Dorsolateral prefrontal cortex (tissue), 122 donors: ENCODE measurements at places on chromosomes 6 and 20. TPM values are rescaled to one million over a fixed set of nuclear protein-coding genes. Genes with fewer than 3 reads are reported as not detected.

COX4I2 gene
- total RNA-seq: 2.3 TPM

UNC5CL gene
- total RNA-seq: 0.32 TPM

PRSS35 gene
- total RNA-seq: 2.2 TPM

FGD2 gene
- 17.6 TPM for total RNA-seq

SNAP25 gene
- total RNA-seq: 2,214 TPM

DNA sequence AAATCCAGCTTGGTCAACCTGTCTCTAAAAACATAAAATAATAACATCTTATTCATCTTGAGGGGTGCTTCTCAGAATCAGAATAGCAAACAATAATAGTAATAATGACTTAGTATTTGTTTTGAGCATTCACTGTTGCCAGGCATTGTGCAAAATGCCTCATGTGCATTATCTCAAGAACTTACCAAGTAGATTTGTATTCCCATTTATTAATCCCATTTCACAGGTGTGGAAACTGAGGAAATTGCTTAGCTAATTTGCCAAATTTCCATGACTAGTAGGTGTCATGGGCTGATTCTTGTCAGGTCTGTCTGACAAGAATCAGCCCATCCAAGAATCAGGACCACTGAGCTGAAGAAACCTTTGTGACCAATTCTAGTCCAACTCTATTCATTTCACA is 5.5 kb downstream of the TTBK1 start:
- no peak for DNase-seq

GRCh38 chr20:1538655-1539054 is 18.9 kb downstream of the SIRPD start:
- no peak for DNase-seq

DNA sequence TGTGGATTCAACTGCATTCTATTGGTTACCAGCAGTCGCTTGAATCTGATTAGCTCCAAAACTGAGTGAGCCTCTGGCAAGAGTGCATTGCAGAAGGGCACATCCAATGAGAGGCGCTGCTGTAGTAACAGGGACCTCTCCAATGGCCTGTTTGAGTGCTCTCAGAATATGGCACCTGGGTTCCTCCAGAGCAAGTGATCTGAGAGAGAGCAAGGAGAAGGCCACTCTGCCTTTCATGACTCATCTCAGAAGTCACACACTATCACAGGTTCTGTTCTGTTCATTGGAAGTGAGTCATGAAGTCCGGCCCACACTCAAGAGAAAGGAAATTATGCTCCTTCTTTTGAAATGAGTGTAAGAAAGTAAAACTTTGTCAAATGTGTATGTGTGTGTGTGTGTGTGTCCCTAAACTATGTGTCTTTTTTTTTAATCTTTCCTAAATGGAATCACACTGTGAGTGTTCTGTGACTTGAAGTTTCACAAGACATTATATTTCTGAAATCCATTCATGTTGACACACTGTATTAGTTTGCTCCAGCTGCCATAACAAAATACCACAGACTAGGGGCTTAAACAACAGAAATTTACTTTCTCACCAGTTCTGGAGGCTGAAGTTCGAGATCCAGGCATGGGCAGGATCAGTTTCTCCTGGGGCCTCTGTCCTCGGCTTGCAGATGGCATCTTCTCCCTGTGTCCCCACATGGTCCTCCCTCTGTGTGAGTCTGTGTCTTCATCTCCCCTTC is 138.3 kb upstream of the CDYL start:
- DNase-seq: no peak

DNA sequence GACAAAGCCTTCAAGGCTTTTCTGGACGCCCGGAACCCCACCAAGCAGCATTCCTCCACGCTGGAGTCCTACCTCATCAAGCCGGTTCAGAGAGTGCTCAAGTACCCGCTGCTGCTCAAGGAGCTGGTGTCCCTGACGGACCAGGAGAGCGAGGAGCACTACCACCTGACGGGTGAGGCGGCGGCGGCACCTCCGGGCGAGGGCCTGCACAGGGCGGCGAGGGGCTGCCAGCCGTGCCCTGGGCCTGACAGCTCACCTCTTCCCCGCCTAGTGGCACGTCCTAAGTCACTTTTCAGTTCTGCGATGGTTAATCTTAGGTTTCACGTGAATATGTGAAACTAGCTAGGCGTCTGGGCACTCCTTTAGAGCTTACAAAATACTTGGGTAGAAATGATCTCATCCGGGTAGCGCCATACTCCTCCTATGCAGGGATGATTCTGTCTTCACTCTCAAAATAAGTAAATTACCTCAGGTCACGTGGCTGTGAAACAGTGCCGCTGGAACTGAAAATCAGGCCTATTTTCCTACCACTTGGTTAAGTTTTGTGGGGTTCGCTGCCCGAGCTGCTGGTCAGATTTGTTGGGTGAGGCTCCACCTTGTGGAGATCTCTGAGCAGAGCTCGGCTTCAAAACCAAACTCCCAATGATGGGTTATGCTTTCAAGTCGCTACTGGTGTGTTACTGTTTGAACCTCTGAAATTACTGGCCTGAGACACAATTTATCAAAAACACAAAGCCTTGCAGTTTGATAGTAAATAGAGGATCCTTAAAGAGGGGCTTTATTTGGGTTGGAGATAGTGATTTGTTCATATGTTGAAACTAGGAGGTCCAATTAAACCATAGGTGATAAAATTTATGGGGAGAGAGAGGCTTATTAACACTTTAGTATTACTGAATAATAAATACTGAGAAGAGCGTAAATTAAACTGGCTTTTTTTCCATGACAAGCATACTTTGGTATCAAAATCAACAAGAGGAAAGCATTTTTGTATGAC is 15.5 kb upstream of the CLDN20 start:
- DNase-seq: no peak

- no peak for DNase-seq
Observed at GRCh38 chr6:106537662-106538061, 91.6 kb downstream of the RTN4IP1 start.

DNA sequence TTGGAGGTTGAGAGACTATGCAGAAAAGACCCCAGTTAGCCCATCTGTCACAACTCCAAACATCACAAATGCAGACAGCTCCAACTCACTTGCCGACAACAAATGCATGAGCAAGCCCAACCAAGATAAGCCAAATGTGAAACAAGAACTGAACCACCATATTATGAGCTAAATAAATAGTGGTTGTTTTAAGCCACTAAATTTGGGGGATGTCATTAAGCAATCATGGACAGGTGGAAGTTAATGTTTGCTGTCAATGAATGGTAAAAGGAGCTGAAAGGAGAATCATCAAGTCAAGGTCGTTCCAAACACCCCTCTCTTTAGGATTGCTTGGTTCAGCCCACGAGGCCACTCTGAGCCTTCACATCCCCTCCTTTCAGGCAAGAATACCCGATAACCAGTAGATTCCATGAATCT is 71.2 kb upstream of the PLCB4 start:
- no peak for DNase-seq

- no peak for DNase-seq
Observed at GRCh38 chr6:89275900-89276299, 39.2 kb downstream of the GABRR2 start.

- DNase-seq: peak; percentile 37
Observed at GRCh38 chr6:44224029-44224964, 902 bp downstream of the SLC29A1 start.

- no peak for DNase-seq
Observed at GRCh38 chr6:2794171-2794730, 29.1 kb downstream of the WRNIP1 start.

GRCh38 chr6:4377603-4378002 is 242.2 kb upstream of the ECI2 start:
- no peak for DNase-seq

DNA sequence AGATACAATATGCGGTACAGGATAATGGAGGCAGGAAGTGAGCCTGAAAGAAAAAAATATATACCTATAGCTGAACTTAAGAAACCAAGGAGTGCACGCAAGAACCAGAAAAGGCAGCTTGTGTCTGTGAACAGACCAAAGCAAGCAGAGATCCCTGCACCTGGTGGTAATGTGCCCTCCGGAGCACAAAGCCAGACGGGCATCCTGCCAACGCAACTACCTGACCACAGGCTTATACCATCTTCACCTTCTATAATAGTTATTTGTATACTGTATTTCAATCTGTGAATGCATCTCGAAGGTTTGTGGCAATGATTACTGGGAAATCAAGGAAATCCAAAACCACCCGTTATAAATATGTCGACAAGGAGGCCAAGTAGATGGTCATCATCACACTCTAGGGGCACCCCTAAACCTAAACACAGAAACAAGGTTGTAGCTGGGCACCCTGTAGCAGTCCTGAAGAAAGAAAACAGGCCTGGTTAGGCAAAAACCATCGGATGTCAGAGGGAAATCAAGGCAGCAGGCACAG is 801 bp downstream of the FBXL4 start:
- no peak for DNase-seq

- DNase-seq: no peak
Observed at GRCh38 chr6:34906826-34907225, 17.8 kb downstream of the ANKS1A start.

DNA sequence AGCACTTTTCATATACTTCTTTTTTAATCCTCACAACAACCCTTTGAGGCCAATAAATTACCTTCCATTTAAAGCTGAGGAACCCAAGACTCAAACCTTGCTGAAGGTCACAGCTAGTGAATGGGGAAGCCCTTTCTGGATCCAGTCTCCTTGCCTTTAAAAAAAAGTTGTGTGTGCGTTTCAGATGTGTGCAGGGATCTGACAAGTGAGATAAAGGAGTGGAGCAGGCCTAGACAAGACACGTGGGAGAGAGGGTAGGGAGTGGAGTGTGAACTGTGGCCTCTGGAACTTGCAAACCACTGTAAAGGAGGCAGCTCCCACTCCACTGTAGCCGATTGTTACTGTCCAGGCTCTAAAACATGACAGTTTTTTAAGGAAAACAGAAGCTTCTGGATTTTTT is 1.9 kb downstream of the KLHL32 start:
- no peak for DNase-seq

DNA sequence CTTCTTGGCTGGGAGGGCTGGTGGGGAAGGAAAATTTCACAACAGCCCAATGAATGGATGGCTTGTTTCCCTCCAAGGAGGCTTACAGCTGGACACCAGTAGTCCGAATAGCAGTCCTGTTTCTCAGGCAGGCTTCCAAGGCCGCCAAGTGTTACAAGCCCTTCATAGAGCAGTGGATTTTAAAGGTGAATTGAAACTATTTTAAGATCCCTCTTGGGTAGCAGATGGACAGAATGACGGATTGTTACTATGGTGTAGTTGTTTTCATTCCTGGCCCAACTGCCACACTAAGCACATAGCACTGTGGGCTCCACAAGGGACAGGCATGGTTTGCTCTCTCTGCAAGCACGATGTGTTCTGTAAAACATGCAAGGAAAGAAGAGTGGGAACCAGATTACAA is 203.3 kb upstream of the TAB2 start:
- DNase-seq: no peak

DNA sequence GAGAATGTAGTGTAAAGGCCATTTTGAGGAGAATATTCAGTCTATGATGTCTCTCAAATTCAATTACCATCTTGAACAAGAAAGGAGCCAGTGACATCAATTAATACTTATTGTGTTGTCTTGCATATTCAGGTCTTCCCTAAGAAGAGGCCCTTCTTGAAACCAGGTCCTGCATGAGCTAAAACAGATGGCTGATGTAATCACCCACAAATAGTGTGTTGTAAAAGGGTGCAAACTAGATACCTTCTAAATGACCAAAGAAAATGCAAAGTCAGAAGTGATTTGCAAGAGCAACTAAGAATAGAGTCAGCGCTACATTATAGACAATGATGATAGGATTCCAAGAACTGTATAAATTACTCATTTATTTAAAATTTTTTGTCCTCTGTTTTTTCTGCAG is 97.0 kb downstream of the BTBD3 start:
- DNase-seq: no peak

GRCh38 chr6:42899871-42900270 is 16.0 kb upstream of the PTCRA start:
- no peak for DNase-seq

DNA sequence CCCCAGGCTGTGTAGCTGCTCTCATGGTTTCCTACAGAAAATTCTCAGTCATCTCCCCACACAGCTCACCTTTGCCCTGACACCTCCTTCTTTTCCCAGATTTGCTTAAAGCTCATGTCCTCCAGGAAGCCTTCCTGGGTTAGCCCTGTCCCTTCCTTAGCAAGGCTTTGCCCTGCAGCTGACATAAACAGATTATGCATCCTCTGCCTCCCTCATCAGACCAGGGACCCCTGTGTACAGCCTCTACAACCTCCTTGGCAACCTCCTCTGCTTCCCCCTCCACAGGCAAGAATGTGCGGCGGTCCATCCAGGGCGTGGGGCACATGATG is 39.8 kb downstream of the UQCC2 start:
- no peak for DNase-seq
